NCI-H146 (cell line): ENCODE measurements at places on chromosomes 11 and 22.
A peak's percentile ranks its signal among the peaks of the same experiment; 100 is the strongest.

DNA sequence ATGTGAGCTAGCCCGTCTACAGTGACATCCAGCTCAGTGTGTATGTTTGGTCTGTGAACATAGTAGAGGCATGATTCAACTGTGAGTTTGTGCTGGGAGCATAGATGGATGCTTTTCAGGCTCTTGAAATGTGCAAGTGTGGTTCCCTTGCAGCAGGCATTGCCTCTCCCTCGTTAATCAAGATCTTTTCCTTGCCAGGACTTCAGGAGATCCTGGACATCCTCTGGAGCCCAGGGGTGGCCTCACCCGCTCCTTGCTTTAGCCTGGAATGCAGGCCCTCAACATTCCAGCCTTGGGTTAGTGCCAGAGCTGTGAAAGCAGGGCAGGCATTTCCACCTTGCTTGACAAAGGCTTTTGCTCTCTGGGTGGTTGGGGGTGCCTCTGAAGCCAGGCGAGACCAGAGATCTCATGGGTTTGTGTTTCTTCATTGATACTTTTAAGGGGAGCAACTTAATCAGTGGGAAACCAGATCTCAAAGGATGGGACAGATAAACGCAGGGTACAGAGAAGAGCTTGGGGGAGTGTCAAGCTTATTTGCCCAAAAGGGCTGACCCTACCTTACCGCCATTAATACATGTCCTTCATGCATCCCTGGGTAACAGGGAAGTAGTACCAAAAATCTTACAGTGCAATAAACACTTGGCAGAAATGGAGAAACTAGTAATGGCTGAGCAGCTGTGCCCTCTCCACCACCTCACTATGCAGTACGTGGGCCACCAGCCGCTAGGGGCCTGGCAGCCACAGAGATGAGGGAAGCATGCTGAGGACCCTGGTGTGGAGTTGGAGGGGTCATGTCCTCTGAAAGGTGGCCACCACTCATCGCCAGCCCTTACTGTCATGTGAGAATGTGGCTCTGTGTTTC is 72.1 kb downstream of the PTPRJ start:
- DNase-seq, result no peak

- no peak for DNase-seq
These were observed 22.2 kb upstream of the TP53I11 start for GRCh38 chr11:44972746-44973435.

GRCh38 chr11:130915603-130916237 is 559 bp downstream of the SNX19 start:
- peak; percentile 53 for DNase-seq

DNA sequence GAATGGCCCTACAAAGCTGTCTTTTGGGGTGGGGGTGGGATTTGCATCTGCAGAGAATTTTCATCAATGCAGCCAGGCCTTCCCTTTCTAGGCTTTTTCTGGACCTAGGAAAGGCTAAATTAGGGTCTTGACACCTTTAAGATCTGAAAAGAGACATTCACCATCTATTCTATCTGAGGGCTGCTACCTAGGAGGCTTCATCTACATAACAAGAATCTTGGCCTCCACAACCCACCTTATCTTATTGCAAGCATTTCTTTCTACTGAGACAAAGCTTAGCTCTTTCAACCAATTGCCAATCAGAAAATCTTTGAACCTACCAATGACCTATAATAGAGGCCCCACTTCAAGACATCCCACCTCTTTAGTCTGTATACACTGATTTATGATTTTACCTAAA is 20.7 kb upstream of the INCENP start:
- no peak for DNase-seq
